Hematopoietic multipotent progenitor cell treated with erythropoietin and hydrocortisone succinate and interleukin-3 and kit ligand, for 17 days (in vitro differentiated cells): ENCODE measurements at places on chromosomes 1 and 21.

- no peak for DNase-seq
These were observed 95.9 kb downstream of the SPSB1 start for GRCh38 chr1:9388335-9389180.

DNA sequence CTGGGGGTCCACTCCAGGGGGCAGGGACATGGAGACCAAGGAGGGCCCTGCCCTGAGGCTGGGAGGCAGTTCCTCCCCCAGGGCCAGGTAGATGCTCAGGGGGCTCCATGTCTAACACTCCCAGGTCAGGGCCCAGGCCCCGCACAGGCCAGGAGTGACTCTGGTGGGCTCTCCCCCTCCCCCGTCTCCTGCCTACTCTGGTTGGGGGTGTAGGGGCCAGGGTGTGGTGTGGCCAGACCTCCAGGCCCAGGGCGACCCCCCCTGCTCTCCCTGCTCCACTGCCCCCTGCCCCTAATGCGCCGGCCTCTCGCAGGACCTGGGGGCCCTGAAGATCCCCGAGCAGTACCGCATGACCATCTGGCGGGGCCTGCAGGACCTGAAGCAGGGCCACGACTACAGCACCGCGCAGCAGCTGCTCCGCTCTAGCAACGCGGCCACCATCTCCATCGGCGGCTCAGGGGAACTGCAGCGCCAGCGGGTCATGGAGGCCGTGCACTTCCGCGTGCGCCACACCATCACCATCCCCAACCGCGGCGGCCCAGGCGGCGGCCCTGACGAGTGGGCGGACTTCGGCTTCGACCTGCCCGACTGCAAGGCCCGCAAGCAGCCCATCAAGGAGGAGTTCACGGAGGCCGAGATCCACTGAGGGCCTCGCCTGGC, 19.7 kb upstream of the CCDC27 start:
- no peak for DNase-seq

DNA sequence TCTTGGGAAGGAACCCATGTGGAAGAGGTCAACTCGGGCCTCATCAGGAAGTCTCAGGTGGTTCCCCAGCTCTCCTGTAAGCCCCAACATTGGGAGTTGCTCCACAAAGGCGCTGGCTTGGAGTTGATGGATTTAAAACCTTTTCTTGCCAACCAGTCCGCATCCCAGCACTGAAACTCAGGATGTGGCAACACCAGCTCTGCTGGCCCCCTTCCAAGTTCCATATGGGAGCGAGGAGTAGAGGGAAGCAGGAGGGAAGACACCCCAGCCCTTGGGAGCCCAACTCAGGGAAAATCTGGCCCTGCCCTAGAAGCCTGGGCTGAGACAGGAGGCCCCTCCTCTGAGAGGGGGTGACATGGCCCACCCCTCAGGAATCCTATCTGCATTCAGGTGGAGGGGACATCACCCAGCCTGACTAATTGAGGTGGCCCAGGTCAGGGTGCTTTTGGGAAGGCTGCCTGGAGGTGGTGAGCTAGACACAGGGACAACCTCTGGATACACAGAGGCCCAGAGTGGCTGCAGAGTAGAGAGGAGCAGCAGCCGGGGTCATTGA, 33.1 kb upstream of the DMBX1 start:
- DNase-seq = no peak

DNA sequence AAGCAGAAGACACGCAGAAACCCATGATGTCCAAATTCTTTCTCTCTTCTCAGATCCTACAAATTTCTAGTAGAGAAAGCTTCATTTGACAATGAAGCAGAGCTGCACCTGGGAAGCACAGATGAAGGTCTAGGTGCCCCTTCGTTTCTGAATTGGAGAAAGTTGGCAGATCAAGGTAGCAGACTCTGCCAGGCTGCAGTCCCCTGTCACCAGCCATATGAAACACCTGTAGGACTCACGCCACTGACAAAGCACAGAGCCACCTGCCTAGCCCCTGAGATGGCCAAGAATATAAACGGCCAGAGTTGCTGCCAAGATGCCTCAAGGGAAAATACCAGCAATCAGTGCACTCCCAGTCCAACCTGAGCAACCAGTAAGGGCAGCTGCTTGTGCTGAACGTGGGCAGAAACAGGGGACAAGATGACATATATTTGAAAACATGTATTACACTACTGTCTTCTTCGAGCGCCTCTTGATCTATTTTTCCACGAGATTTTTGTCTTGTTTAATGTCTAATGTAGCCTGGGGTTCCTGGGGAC, 20.6 kb upstream of the PLEKHA6 start:
- no peak for DNase-seq

DNA sequence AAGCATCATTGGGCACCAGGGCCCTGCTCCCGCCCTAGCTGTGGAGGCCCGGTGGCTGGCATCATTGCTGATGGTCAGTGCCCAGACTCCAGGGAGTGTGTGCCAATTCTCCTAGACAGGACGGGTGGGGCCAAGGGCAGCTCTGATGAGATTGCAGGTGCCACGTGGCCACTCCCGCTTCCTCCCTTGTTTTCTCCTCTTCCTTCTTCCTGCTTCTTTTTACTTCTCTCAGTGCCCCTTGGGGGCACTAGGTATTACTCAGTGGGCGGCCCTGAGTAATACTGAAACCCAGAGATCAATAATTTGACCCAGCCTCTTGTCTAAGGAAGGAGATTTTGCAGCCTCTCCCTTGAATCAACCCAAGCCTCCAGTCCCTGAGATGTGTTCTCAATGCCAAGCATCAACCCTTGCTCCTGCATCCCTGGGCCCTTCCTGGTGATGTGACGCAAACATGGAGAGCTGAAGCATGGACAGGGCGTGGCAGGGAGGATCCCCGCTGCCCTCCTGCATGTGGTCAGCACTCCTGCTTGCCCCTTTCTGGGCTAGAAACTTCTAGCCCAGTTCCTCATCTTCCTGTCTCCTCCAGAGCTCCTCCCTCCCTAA, 32.4 kb downstream of the CDK18 start:
- DNase-seq = no peak

DNA sequence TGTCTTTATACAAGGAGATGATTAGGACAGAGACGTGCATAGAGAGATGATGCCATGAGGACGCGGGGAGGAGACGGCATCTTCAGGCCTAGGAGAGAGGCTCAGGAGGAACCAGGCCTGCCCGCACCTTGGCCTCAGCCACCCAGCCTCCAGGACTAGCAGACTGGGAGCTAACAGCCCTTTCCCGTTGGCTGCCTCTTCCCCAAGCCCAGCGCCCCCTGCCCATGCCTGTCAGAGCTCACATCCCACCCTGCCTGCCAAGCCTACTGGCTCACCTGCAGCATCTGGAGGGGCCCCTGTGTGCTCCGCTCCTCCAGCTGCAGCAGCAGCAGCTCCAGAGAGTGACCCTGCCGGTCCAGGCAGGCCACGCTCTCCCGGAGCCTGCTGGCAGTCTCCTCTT, 4.0 kb upstream of the TRIM11 start:
- DNase-seq = no peak

DNA sequence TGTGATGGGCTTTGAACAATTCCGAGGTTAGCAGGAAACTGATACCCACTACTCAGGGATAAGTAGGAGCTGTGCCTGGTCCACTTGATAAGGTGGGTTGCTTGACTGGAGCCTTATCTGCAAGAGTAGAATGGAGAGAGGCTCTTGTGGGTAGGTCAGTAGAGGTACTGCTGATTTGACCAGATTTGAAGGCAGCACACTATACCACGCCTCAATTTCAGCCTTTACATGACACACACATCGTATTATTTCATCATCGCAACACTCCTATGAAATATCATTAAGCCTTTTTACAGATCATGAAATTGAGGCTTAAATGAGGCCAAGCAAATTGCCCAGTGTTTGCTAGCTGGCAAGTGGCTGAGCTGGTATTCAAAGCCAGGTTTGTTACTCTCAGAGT, 69.6 kb downstream of the KCNJ15 start:
- DNase-seq = no peak
